ENCODE measurements at places on chromosomes 6 and 20.

DNA sequence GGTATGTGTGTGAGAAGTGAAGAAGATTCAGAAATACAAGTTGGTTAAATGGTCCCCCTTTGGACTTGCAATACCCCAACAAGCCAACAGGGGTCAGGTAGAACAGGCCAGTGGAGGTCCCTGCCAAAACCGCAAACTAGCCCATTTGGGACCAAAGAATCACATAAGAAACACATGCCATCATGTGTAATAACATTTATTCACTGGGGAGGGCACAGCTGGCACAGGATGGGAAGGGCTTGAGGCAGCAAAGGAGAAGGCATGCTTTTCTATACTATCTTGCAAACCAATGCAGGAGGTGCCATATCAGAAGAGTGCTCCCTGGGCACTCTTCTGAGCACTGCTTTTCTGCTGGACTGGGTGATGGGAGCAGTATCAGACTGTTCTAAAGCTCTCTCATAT is 116.1 kb upstream of the TRAF3IP2 start:
- H3K4me1 ChIP-seq = peaks cover 37% of the 10 kb centered on the region
- no peaks in the 10 kb centered on the region for H3K27me3 ChIP-seq
- peaks cover 35% of the 10 kb centered on the region for H3K36me3 ChIP-seq

GRCh38 chr6:105898286-105898685 is 187.8 kb upstream of the PRDM1 start:
- no peaks in the 10 kb centered on the region for H3K27me3 ChIP-seq
- peaks cover 8% of the 10 kb centered on the region for H3K4me1 ChIP-seq
- no peak for DNase-seq
- no peaks in the 10 kb centered on the region for H3K36me3 ChIP-seq

DNA sequence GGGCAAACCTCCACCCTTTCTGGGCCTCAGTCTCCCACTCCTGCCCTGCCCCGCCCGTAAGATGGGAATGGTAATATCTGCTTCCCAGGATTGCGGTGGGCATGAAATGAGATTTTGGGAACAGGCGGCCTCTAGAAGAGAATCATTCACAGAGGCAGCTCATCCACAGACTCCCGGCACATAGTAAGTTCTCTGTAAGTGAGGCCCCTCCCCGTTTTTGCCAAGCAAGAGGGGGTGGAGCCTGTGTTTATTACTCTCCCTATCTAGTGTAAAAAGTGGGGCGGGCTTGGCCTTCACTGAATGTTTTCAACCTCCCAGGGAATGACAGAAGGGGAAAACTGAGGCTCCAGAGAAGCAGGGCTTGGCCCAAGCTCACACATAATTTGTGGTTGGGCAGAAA is 20.0 kb downstream of the SUN5 start:
- H3K27ac ChIP-seq = no peak overlapping the region
- no peak for DNase-seq
- H3K4me3 ChIP-seq = no peak overlapping the region
- no peaks in the 10 kb centered on the region for H3K36me3 ChIP-seq
- H3K4me1 ChIP-seq = no peaks in the 10 kb centered on the region
- no peaks in the 10 kb centered on the region for H3K27me3 ChIP-seq

DNA sequence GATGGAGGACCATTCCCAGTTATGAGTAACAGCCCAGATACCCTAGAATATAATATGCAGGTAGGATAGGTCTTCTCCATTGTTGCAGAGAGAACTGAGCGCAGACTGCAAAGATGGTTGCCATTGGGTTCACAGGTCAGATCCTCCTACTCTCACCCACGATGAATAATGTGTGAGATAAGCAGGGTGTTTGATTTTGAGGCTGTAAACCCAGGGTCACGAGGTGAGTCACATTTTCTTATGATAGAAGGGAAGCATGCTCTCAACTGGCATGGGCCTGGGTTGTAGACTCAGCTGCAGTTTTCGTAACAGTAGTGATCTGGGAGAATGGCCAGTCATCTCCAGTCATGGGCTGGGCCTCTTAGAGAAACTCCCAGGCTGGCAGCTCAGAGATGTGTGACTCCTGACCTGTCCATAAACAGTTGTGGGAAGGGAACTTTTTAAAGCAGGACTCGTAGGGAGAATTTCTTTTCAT is 74.2 kb downstream of the CD164 start:
- DNase-seq = no peak
- no peaks in the 10 kb centered on the region for H3K36me3 ChIP-seq
- H3K4me1 ChIP-seq = no peaks in the 10 kb centered on the region
- no peak overlapping the region for H3K27ac ChIP-seq
- no peak overlapping the region for H3K4me3 ChIP-seq

Measured in naive thymus-derived CD4-positive, alpha-beta T cell (primary cell).